ENCODE measurements at places on chromosomes 4 and X.

DNA sequence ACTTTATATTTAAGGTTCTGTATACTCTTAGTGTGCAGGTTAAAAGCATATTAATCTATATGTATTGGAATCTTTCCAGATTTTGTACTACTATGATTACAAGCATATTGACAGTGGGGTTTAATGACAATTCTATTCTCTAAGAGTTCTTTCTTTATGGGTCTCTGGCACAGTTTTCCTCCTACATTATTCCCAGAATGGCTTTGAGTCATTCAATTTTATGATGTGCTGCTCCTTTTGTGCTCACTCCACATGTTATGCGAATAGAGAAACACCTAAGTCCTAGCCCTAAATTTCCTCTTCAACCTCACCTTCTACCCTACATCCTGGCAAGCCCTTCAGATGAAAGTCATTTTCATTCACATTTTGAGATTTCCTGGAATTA is 209.9 kb upstream of the DIAPH2 start:
- DNase-seq, result no peak

DNA sequence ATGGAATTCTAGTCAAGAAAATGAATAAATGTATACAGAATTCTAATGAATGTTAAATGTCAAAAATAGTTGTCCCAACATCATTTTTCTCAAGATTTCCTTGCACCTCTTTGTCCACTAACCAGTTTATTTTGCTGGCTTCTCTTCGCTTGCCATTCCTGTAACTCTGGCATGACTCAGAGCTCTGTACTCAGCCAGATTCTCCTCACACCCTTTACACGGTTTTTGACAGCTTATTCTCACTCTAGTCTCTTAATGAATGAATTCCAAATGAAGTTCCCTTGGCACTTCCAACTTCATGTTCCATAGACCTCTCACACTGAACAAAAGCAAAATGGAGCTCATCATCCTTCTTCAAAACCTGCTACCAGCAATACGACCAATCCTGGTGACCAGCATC is 419.3 kb upstream of the SLIT2 start:
- no peak for DNase-seq

GRCh38 chrX:48540028-48540375 is 488 bp downstream of the TBC1D25 start:
- DNase-seq, result no peak

DNA sequence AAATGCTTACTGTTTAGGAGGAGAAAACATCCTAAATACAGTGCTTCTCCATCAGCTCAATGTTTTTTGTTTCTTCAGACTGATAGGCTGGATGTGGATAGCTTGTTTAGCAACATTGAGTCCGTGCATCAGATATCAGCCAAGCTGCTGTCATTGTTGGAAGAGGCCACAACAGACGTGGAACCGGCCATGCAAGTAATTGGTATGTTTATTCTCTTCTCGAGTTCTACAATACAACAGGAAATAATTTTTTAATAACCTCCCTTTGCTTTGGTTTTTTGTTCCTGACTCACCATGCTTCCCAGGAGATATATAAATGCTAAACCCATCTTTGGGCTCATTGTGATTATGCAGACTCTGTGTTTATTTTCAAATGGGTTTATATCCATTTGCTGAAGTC is 60.9 kb downstream of the ARHGEF38 start:
- no peak for DNase-seq

DNA sequence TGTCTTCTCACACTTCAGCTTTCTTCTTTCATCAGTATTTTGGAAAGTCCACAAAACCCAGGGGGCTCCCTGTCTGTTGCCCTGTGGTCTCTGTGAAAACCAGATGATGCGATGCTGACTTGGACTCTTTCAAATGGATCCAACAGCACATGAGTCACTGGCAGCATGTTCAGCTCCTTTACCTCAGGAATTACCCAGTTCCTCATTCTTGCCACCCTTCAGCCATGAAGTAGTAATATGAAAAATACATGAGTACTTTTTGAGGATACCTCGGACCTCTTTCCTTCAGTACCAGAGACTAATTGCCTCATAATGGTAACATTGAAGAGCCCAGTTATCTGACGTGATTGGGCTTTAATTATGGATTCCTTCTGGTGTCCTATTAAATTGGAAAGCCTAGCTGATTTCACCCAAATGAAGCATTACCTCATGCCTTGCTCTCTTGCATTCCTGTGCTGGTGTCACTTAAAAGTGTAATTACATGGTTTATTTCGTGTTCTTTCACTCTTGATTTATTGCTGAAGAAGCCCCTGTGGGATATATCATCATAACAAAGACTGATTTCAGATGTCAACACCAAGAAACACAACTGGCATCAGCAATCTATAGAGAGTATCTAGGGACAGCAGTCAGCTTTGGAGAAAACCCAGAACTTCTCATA is 63.4 kb downstream of the NFKB1 start:
- DNase-seq, result no peak

GRCh38 chrX:1909419-1910206 is 294.8 kb downstream of the ASMT start:
- DNase-seq, result no peak

GRCh38 chr4:87807402-87807801 is 8.0 kb downstream of the IBSP start:
- DNase-seq, result no peak

GRCh38 chr4:140635606-140636005 is 66.8 kb upstream of the UCP1 start:
- no peak for DNase-seq

GRCh38 chrX:66579219-66579618 is 59.7 kb downstream of the EDA2R start:
- DNase-seq, result no peak

- no peak for DNase-seq
Measured at GRCh38 chr4:172786039-172786792, 382.4 kb upstream of the GALNT7 start.

GRCh38 chr4:152509595-152510225 is 26.2 kb downstream of the FBXW7 start:
- no peak for DNase-seq

GRCh38 chr4:139629436-139630125 is 36.0 kb upstream of the MGST2 start:
- DNase-seq, result no peak

DNA sequence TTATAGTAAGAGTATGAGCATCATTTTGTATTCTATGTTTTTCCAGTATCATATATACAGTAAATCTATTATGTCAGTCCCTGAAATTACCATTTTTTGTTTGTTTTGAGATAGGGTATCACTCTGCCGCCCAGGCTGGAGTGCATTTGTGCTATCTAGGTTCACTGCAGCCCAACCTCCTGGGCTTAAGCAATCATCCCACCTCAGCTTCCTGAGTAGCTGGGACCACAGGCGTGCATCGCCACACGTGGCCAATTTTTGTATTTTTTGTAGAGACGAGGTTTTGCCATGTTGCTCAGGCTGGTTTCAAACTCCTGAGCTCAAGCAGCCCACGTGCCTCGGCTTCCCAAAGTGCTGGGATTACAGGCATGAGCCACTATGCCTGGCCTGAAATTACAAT is 85.6 kb downstream of the ZNF330 start:
- DNase-seq, result no peak

DNA sequence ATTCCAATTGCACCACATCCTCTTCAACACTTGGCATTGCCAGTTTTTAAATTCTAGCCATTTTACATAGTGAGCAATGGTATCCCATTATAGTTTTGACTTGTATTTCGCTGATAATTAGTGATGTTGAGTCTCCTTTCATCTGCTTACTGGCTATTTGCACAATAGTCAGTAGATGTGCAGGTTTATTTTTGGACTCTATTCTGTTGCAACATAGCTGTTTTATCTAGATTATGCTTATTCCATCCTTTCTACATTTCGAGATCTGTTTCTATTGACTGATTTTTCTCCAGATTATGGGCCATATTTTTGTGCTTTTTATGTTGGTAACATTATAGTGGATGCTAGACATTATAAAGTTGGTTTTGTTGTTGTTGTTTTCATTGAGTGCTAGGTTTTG is 106.1 kb downstream of the WWC2 start:
- DNase-seq, result no peak

- no peak for DNase-seq
Measured at GRCh38 chrX:16125520-16126149, 2.3 kb downstream of the GRPR start.

DNA sequence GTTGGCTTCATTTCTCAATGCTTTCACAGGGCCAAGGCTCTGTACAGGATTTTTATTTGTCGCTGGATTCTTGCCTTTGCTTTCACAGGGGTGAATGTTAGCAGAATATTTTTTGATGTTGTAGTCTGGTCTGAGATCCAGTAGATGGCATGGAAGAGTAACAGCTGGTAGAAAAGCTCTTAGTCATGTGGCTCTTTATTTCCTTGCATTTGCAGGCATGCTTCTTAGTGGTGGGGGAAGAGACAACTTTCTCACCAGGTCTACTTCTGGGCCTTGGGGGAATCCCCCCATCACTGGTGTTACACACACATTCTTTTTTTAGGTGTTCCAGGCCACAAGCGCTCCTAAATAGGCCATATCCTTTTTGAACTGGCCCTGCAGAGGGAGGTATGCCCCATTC is 58.2 kb upstream of the DKK2 start:
- no peak for DNase-seq

DNA sequence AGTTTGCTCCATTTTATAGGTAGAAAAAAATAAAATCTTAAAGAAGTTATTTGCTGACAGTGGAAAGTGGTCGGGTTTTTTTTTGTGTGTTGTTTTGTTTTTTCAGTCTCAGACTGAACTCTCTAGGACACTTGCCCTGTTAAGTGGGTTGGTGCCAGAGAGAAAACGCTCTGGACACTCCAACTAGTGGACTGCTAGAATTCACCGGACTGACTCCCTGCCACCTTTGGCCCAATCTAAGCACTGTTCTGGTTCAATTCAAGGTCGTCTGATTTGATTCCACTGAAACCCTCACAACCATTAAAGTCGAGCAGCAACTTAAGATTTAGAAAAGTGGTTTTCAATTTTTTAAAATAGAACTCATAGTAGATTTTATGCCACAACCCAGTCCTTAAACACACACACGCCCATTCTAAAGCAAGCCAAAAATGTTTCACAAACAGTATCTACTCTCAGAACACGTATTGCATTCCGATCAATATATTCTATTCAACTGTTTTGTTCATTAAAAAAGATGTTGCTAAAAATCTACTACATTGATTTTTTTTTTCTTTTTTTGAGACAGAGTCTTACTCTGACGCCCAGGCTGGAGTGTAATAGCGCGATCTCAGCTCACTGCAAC is 27.3 kb downstream of the RWDD4 start:
- no peak for DNase-seq

DNA sequence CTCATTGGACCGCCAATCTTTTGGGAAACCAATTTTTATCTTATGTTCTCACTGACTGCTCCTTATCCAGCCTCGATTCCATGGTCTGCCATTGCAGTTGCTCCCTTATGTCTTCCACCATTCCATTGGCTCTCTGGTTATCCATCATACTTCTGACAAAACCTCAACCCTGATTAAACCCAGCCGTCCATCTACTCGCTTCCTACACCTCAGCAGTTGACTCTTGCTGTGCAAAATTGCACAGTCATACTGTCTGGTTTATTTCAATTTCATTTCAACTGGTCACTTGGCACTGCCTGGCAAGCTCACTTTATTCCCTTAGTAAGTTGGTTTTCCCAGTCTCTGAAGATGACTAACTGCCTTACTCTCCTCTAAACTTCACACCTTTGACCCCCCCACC is 26.2 kb downstream of the ARL9 start:
- DNase-seq, result no peak

DNA sequence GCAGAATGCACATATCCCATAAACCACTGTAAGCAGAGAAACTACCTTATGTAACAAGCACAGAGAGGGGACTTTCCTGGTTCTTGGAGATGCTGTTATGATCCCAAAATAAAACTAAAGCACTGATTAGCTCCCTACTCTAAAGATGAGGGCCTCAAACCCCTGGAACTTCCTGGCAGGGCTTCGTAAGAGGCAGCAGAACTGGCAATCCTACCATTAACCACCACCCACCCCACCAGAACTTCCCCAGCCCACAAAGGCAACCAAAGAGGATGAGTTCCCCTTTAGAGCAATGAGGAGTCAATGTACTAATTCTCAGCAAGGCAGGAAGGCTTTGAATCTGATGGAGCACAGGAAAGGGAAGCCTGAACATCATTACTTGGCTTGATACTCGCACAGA is 436.5 kb upstream of the FRG1 start:
- DNase-seq, result no peak

DNA sequence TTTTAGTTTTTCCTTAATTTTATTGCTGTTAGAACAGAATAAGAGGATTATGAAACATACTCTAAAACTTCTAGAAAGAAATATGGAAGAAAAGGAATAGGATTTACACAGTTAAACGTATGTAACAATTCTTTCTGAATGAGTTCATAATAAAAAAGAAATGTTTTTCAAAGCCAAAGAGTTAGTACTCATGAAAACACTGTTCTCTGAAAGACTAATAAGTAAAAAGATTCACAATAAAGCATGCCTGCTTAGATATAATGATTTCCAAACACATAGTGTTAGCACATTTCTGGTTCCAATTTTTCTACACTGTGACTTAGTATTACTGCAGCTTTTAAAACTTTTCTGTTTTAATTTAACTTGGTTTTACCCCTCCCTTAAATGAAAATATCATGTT is 49.8 kb upstream of the PRSS48 start:
- no peak for DNase-seq

DNA sequence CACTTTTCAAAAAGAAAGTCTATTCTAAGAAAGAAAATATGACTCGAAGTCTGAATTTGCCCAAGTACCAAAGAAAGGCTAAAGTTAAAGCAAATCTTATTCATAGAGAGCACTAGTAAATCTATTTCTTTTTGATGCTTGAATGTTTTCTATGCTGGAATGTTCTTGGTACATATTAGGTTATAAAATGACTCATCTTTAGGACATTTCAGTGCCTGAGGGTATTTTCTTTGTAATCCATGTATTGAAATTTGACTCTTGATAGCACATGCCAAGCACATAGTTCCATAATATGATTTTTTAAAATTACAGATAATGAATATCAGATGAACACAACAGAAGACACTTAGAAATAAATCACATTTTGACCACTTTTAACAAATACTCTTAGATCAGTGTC is 232.8 kb downstream of the TRIML1 start:
- DNase-seq, result no peak

DNA sequence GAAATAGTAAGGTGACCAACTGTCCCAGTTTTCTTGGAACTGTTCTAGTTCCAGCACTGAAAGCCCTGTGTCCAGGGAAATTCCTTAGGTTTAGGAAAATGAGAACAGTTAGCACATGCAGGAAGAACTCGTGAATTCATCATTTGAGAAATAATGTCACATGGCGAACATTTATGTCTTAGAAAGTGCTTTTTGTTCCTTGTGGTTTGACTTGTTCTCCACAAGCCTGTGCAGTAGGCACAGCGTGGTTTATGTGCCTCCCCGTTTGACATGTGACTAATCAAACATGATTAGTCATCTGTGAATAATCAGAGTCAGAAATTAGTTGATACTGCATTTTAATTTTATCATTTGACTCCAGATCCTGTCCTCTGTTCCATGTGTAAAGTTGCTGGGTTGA is 556.0 kb upstream of the CPEB2 start:
- DNase-seq, result no peak

- DNase-seq, result no peak
Measured at GRCh38 chrX:71510161-71510560, 22.7 kb upstream of the OGT start.
